Activated CD8-positive, alpha-beta memory T cell treated with anti-CD3 and anti-CD28 coated beads, Interleukin-2, amount 10 ng/mL, durations not matched to agents 7 days and 5 days (primary cell): ENCODE measurements at places on chromosomes 16 and 17. TPM values are rescaled to one million over a fixed set of nuclear protein-coding genes. Genes with fewer than 3 reads are reported as not detected.
A peak's percentile ranks its signal among the peaks of the same experiment; 100 is the strongest.

ABCA9 gene
- total RNA-seq: not detected

DNA sequence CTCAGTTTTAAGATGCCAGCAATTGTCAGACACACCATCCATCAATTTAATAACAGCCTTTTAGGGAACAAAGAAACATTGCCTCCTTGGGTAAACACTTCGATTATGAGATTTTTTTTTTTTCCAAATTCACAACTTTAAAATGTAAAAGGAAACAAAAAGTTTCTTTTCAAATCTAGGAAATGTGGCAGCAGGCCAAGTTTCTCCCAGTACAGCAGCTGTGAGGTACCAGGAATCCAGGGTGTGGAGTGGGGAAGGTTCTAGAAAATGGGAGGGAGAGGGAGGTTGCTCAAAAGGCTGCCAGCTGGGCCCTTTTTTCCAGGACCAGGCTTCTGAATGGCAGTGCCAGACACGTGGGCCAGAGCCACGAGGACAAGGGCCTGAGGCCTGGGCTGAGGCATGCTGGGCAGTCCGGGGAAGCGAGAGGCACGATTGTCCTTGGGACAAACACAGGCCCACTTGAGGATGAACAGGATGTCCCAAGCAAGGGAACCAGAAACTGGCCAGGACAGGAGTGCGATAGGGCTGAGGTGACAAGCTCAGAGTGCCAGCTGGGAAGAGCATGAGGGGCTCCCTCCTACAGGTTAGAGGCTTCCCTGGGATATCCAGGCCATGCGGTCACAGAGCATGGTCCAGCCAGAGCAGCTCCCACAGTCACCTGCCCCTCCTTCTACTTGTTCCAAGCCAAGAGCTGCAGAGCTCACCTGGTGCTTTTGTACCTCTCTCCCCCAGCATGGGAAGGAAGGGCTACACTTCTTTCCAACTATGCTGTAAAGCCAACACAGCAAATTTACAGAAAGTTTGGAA is 215.1 kb downstream of the KATNIP start:
- DNase-seq: no peak

LITAFD gene
- total RNA-seq: not detected

TMED6 gene
- total RNA-seq: 1.5 TPM

- no peak for DNase-seq
Observed at GRCh38 chr17:40819528-40820125, 2.8 kb downstream of the KRT10 start.

- no peak for DNase-seq
Observed at GRCh38 chr17:2090804-2091534, 36.1 kb downstream of the HIC1 start.

RABEP1 gene
- 35.1 TPM for total RNA-seq

KRT28 gene
- total RNA-seq: not detected

- DNase-seq: no peak
Observed at GRCh38 chr17:35377068-35377467, 3.6 kb upstream of the SLFN11 start.

SMIM22 gene
- not detected for total RNA-seq

MGAT5B gene
- total RNA-seq: 0.18 TPM

- DNase-seq: no peak
Observed at GRCh38 chr17:64698725-64699124, 36.6 kb upstream of the SMURF2 start.

- no peak for DNase-seq
Observed at GRCh38 chr16:783404-784161, 4.6 kb downstream of the RPUSD1 start.

VTN gene
- total RNA-seq: 0.18 TPM

SLC52A1 gene
- 0.84 TPM for total RNA-seq

DNA sequence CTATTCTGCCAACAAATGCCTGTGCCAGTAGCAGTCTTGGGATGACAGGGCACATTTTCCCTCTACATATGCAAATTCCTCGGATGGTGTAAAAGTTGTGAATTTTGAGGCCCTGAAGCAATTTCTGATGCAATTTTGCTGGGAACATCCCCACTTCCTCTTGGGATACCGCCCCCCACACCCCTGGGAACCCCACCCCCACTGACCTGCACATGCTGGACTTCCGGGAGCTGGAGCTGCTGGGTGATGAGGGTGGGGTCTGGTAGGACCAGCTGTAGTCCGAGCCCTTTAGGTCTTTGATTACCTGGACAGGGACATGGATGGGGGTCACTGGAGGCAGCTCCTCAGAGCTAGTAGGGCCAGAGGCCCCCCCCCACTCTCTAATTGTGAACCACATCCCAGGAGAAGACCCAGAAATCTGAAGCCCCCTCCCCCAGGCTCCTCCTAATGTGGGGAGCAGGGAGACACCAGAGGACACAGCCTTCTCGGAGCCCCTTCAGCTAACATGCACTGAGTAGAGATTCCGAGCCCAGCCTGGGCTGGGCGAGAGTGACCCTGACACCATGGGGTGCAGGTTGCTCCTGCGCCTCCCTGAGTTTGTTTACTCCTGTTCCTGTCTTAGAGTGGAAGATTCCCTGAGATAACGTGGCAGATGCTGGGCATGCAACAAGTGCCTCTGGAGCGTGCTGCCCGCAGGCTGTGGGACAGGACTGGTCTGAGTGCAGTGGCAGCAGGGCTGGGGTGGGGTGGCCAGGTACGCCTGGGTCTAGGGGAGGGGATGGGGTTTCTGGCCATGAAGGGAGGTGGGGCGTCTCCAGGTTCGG is 9.0 kb downstream of the MTSS2 start:
- no peak for DNase-seq

- DNase-seq: no peak
Observed at GRCh38 chr16:726188-726437, 130 bp downstream of the CCDC78 start.

DNA sequence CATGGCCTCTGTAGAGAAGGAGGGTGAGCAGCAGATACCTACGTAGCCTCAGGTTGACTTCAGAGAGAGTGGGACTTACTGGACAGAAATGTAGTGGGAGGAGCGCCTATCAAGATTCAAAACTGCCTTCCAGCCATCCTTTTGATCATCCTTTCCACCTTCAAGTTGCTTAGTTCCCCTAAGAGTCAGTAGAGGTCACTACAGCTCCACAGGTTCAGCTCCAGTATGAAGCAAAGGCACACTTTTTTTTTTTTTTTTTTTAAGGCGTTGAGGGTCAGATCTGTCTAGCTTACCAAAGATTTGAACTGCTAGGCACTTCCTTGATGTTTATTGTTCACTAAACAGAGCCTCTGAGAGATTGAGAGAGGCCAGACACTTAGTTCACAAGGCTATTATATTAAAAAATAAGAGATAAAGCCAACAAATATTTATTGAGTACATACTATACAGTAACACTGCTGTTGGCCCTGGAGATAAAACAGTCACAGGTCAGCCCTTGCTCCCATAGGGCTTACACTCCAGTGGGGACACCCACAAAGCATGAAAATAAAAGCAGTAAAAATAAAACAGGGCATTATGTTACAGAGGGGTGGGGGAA is 3.1 kb downstream of the RNF227 start:
- DNase-seq: peak; percentile 61

ACSM2A gene
- total RNA-seq: 0.26 TPM

DNA sequence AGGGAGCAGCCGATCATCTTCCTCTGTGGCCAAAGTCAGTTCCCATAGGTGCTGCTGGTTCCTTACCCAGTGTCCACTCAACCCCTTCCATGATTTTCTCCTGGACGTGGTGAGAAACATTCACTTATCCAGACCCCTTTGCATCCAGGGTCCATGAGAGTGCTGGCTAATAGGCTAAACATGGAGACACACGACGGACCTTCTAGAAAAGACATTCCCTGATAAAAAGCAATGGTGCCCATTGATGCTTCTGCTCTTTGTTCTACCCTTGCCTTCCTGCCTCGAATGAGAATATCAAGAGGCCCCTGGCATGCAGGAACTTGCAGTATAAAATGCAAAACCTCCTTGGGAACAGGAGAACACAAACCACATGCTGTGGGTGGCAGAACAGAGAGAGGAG is 2.3 kb downstream of the TEKT5 start:
- DNase-seq: no peak

GRCh38 chr16:23293016-23293415 is 9.1 kb upstream of the SCNN1B start:
- no peak for DNase-seq

DNA sequence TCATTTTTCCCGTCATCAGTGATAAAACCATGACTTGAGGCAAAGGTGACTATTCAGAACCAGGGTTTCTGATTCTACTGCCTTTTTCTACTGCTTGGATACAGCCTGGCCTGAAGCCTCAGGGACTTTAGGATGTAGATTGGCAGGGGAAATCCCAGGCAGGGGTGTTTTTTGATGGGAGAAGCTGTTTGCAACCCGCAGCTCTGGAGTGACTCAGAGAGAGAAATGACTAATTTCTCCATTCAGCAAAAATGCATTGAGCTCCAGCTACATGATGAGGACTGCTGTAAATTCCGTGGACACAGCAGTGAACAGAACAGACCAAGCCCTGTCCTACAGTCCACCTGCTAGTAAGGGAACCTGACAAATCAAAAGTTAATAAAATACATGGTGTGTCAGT is 560.6 kb downstream of the CDH13 start:
- DNase-seq: no peak

DNA sequence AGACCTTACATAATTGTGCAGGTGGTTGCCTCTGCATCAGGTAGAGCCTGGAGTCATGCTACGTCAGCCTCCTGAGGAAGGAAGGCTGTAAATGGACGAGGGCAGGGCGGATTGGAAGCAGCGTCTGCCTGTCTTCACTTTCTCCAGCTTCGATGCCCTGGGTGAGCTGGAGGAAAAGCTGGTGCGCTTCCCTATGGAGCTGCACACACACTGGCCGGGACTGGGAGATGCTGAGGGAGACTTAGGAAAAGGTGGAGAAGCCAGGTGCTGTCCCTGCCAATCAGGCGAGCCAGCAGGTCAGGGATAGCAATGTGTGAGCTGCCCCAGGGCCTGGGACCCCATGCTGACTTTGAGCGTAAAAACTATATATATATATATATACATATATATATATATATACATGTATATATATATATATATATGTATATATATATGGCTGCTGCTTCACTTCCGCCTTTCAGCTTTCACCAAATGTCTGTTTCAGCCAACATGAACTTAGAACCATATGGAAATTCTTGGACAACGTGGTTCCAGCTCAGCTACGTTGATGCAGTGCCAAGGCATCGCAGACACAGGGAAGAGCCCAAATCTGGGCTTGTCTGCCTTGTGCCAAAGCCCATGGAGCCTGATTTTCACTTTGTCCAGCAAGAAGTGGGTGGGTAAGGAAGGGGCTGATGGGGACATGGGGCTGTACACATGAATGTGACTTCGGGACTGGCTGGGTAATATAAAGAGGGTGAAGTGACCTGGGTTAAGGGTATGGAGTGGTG is 71.5 kb upstream of the NKD1 start:
- no peak for DNase-seq

DNA sequence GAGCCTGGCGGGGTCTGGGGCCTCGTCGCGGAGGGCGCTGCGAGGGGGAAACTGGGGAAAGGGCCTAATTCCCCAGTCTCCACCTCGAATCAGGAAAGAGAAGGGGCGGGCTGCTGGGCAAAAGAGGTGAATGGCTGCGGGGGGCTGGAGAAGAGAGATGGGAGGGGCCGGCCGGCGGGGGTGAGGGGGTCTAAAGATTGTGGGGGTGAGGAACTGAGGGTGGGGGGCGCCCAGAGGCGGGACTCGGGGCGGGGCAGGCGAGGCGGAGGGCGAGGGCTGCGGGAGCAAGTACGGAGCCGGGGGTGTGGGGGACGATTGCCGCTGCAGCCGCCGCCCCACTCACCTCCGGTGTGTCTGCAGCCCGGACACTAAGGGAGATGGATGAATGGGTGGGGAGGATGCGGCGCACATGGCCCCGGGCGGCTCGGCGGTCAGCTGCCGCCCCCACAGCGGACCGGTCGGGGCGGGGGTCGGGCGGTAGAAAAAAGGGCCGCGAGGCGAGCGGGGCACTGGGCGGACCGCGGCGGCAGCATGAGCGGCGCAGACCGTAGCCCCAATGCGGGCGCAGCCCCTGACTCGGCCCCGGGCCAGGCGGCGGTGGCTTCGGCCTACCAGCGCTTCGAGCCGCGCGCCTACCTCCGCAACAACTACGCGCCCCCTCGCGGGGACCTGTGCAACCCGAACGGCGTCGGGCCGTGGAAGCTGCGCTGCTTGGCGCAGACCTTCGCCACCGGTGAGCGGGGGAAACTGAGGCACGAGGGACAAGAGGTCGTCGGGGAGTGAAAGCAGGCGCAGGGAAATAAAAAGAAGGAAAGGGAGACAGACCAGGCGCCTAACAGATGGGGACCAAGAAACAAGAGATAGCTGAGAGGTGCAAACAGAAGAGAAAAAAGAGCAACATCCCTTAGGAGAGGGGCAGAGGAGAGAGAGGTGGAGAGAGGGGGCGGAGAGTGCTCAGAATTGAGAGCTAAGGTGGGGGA is at the start of gene PNMT:
PNMT (plus strand) TSS at position 509 of the 980 bp plus-strand sequence; CDS start at position 532, 23 bp downstream.
- peak; percentile 74 for DNase-seq

TBC1D3H gene
- total RNA-seq: not detected
